ENCODE measurements at places on chromosomes 1 and 21.

DNA sequence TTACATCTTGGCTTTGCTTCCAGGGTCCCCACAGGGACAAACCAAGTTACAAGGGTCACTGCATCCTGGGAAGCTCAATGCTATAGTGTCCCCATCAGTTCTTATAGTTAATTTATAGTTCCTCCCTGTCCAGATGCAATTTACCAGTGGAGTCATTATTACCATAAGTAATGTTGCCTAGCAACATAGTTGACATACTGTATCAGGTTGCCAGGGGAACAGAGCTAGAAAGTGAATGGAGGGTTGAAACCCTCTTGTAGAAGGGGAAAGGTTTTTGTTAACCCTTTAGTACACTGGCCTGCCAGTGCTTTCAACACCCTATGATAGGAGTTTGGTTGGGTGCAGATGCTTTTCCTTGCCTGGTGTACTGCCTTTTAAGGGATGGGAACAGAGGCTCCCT is 34.3 kb upstream of the TTC4 start:
- peak; percentile 94 for DNase-seq

DNA sequence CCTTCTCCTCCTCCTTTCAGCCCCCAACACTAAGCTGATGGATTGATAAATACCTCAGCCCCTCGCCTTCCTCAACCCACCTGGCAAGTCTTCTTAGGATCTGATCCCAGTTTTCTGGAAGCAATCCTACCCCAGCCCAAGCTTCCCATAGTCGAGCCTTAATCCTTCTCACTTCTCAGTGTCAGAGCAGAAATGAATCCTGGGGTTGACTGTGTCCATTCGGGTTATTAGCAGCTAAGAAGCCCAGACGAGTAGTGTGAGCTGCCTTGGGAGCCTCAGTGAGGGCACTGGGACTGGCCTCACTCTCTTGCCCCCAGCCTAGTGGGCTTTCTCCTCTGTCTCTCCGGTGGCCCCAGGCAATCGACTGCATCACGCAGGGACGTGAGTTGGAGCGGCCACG is 12.4 kb upstream of the PEAR1 start:
- DNase-seq, result no peak

- DNase-seq, result peak; percentile 15
Measured at GRCh38 chr1:114597949-114598348, 16.5 kb upstream of the BCAS2 start.

GRCh38 chr1:182802006-182802803 is 12.6 kb downstream of the NPL start:
- no peak for DNase-seq

GRCh38 chr1:99829269-99829668 is 20.9 kb upstream of the AGL start:
- DNase-seq, result peak; percentile 91

GRCh38 chr1:207241164-207241934 is 80.1 kb upstream of the CD55 start:
- DNase-seq, result no peak

DNA sequence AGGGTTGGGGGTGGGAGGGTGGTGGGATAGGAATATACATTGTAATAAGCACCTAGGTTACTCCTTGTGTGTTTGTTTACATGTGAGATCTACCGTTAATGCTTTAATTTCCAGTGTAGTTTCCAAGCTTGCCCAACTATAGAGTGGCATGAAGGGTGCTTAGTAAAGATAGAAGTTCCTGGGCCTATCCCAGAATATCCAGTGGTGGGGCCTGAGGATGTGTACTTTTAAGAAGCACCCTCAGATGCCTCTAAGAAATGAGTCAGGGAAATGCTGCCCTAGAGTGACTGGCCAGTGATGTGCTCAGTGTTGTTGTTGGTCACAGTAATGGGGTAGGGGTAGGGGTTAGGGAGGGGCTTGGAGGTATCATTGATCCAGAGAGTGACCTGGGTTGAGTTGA is 141.3 kb downstream of the TSEN15 start:
- DNase-seq, result no peak

DNA sequence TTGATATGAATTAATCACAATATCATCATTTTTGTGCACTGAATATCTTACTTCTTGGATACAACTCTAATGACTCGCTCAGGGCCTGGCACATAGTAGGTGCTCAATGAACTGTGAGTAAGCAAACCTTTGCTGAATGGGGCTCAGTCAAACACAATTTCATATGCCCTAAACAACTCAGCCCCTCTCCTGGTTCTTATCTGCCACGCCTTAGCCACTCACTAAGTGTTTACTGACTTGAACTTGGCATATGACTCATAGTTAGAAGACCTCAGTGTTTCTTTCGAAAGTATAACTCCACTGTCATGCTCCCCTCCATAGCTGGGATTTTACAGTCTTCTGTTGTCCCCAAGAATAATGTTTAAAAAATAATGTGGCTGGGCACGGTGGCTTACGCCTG is 4.8 kb upstream of the IFNLR1 start:
- DNase-seq, result peak; percentile 33

- DNase-seq, result peak; percentile 15
Measured at GRCh38 chr1:241202401-241202800, 154.6 kb downstream of the RGS7 start.

GRCh38 chr21:36628106-36628505 is 70.8 kb upstream of the SIM2 start:
- no peak for DNase-seq

- DNase-seq, result no peak
Measured at GRCh38 chr1:232590744-232591082, 39.2 kb downstream of the SIPA1L2 start.

DNA sequence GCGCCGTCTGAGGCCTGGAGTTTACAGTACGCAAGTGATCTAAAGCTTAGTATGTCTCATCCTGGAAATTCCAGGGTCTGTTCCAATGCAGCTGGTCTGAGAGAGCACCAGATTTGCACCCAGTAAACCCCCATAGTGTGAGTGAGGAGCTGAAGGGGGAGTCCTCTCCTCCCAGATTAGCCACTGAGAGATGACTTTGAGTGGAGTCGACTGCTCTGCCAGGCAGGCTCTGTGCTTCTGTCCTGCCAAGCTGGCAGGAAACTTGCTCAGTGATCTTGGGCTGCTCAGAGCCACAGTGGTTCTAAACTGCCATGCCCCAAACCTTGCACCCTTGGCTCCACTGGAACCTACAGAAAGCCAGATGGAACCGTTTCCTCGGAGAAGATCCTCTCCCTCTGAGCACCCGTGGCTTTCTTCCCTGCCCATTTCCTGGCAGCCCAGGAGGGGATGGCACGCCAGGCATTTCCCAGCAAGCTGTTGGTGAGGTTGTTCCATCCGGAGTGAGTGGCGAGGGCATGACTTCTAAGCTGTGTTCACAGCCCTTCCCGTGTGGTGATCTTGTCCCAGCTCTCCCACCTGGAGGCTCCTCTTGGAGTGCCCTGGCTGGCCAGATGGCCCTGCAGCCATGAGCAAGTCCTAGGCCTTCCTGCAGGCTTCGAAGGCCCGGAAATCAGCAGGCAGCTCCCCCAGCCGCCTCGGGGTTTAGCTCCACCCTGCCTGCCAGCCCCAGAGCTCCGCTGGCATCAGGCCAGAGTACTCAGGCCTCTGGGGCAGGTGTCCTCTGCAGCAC is 125.9 kb upstream of the VAMP3 start:
- DNase-seq, result peak; percentile 98

DNA sequence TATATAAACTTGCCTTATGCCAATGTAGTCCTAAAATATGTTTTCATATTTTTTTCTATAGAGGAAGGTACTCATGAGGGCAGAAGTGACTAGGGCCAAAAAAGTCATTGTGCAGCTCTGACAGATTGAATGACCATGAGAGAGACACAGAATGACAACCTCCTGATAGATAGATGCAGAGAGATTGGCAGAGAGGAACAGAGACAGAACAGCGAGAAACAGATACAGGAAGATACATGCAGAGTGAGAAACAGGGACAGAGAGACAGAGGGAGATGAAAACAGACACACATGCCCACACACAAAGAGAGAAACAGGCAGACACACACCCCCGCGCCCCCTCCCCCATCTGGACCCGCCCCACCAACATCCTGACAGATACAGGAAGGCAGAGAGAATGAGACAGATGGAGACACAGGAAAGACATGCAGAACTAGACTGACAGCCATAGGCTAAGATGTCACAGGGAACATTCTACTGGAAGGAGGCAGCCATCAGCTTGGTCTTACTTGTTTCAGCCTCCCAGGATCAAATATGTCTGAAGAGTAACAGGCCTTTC is 211.1 kb downstream of the ST6GALNAC3 start:
- no peak for DNase-seq

DNA sequence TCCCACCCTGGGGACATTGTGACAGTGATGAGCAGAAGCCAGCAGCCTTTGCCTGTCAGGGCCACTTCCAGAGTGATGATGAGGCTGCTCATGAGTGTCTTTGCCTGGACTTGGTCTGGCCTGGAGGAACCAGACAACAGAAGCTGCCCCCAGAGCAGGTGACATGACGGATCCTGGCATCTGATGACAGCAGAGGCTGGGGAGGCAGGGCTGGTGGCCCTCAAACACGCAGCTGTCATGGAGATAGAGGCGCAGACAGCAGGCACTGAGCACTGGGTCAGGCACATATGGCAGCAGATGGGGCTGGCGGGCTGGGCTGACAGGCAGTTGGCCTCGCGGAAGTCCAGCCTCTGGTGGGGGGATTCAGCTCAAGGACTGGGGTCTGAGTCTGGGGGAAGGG is 66.4 kb upstream of the STUM start:
- no peak for DNase-seq

DNA sequence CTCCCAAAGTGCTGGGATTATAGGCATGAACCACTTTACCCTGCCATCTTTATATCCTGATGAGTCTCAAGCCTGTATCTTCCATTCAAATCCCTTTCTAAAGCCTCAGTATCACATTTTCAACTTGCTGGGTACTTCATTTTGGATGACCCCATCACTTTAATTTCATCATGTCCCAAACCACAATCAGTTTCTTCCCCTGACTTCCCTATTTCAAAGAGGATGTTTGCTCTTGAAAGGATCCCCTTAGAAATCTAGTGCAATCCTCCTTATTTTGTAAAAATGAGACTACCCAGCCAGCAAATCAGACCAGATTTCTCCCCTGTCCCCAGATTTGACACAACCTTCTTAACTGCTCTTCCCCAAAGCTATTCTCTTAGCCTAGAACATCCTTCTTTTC is 7.0 kb upstream of the TRIT1 start:
- no peak for DNase-seq

DNA sequence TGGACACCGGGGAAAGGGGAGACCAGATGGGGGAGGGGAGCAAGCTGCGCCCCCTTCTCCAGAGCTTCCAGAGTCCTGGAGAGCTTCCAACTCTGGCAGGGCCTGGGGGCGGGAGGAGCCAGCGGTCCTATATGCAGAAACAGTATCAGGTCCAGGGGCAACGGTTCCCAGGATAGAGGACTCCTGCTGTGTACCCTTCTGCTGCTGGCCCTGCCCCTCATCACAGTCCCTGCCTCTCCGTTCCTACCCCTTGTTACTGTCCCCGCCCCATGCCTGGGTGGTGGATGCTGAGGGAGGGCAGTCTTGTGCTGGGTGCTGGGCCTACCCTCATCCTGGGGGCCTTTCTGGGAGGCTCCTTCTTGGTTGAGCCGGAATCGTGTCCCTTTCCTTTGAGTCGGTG is 19.2 kb upstream of the PEX10 start:
- no peak for DNase-seq

DNA sequence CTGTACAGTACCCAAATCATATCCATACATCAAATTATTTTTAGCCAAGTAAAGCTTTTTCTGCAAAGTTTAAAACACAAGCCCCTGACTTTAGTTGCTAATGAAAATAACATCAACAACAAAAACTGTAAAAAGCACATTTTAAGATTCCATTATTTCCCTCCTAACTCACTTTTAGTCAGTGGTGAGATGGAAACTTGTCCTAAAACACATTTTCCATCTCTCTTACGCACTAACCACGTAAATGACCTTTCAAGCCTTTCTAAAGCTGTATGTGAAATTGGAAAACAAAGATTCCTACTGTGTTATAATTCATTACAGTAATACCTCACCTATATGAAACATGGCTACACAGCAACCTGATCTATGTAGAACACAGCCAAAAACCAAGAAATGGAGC is 77.5 kb downstream of the PTPN14 start:
- no peak for DNase-seq

DNA sequence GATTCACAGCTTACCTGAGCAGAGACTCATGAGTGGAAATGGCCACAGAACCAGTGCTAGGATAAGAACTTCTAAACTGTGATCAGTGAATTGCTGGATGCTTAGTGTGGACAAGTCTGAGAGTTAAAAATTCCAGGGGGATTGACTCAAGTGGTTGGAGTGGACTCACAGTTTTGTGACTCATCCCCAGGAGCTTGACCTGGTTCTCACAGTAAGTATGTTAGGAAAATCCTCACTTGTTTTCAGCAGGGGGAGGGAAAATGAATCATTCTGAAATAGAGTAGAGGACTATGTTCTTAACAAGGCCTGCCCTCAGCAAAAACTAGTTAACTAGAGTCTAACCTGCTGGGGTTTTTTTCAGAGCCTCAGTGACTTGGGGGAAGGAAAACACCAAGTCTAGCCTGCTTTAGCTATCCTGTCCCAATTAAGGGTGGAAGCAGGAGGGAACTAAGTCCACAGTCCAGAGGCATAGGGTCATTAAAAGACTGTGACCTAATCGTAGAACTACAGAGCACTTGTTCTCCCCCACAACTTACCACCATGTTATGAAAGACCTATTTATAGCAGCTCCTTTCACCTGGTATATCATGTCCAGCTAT is 6.1 kb upstream of the CDC73 start:
- DNase-seq, result peak; percentile 87

DNA sequence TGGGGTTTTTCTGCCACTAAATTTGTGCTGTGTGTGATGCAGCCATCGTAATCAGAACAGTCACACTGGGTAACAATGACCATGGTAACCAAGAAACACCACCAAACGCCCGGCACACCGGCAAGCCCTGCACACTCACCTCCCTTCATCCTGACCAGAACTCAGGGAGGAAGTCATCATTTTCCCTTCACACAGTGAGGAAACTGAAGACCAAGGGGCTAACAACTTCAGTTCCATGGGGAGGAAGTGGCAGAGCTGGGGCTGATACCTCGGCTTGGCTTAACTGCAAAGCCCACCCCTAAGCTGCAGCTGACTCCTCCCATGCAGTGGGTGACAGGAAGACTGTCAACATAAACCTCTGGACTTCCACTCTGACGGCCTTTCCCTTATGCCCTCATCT is 69.3 kb upstream of the BCAR3 start:
- DNase-seq, result no peak

GRCh38 chr1:97093741-97094140 is 372.2 kb downstream of the PTBP2 start:
- DNase-seq, result no peak

- DNase-seq, result no peak
Measured at GRCh38 chr21:41885341-41886024, 6.3 kb upstream of the PRDM15 start.

All from DMS53 (cell line).